AML-193 (cell line): ENCODE measurements at places on chromosomes 7 and 10.
A peak's percentile ranks its signal among the peaks of the same experiment; 100 is the strongest.

DNA sequence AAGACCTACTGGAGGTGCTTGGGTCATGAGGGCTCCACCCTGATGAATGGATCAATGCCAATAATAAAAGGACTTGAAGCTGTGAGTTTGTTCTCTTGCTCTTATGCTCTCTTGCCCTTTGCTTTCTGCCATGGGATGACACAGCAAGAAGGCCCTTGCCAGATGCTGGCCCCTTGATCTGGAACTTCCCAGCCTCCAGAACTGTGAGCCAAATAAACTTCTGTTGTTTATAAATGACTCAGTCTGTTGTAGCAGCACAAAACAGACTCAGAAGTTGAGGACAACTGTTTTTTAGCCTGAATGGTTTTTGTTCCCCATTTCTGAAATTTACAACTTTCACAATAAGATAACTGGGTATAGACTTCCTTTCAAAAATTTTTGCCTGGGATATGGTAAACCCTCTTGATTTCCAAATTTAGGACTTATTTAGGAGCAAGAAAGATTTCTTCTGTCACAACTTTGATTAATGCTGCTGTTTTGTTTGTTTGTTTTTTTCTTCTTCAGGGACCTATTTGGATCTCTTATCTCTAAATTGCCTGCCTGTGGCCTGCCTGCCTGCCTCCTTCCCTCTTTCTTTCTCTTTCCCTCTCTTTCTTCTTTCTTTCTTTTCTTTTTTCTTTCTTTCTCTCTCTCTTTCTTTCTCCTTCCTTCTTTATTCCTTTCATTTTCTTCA, 12.1 kb downstream of the ENTPD1 start:
- peak; percentile 68 for DNase-seq

DNA sequence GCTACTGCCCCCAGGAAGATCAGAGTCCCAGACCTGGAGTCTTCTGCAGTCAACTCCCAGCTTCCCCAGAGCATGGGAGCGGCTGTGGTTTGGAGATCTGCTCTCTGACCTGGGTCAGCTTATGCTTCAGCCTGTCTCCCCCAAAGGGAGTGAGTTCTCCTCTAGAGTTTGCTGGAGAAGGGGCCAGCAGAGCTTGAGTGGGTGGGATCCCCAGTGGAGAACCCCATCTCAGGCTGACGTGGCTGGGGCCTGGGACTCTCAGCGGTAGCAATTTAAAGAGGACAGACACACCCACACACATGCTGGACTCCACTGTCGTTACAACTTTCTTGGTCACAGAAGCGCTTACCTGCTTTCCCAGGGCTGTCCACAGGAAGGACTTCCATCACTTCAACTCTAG, 6.3 kb downstream of the UNC5B start:
- no peak for DNase-seq

- DNase-seq, result peak; percentile 28
These were observed at the start of gene FGL2 for GRCh38 chr7:77199013-77199966. Gene FGL2 (minus strand): TSS chr7:77199819. CDS start chr7:77199793, 26 bp downstream.

DNA sequence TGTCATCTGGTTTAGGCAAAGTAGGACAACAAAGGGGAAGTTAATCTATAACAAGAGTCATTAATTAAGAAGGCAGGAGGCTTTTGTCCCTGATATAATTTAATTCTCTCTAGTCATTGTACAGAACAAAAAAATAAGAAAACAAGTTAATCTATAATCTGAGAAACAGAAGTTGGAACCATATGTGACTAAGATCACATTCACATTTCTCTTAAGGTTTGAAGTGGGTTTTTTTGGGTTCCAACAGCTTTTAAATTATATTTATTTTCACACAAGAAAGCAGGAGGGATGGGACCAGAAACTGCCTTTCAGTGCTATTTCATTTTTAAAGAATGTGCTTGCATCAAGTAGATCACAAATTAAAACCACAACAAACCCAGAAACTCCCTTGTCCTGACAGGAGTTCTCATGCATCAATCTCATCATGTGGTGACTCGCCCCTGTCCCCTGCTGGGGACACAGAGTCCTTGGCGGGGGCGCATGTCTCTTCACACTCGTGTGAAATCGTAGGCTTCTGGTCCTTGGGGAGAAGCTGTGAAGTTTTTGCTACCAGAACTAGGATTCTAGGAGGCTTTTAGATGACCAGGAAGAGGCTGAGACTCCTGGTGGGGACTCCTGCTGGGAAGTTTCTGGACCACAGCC, 10.1 kb upstream of the OPN4 start:
- DNase-seq, result no peak

DNA sequence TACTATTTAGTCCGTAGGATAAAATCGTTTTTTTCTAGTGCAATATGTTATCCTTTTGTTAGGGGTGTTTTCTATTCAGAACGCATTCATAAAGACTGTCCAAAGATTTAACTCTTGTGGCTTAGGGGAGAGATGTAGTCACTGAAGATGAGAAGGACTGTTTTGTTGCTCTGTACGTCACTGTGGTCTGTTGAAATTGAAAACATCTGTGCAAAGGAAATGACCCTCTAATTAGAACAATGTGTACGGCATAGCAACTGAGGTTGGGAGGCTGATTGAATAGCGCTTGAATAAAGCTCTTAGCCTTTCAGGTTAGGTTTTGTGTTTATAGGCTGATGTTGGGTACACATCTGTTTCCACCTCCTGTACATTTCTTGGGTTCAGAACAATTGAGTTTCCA, 453.4 kb upstream of the AKR1E2 start:
- DNase-seq, result no peak

- DNase-seq, result no peak
These were observed 78.1 kb downstream of the FZD1 start for GRCh38 chr7:91342346-91342745.

GRCh38 chr7:158494643-158495042, 93.0 kb downstream of the PTPRN2 start:
- no peak for DNase-seq

DNA sequence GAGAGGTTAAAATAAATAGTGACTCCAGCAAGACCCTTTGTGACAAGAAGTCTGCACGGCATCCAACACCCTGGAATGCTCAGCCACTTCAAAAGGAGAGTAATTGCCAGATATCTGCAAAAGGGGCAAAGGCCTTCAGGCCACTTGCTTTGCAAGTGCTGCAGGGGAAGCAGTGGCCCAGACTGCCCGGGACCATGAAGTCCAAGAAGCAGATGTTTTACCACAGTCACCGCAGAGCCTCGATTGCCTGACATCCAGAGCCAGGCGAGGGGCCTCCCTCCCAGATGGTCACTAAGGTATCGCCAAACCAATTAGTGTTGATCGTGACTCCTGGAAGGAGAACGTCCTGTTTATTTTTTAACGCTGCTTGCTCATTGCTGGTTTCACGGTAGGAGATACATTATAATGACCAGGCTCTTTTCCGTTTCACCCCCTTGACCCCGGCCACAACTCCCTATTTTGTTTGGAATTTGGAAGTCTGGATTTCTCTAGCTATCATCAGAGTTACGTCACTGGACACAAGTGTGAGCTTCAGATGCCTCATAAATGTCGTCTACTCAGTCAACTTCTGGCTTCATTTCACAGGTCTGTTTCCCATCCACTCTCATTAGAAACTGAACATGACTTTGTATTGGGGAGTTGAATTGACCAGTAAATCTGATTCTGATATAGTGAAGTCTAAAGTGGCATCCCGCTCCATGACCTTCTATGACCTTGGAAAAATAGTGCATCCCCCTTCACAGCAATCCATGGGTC, 276.2 kb downstream of the WDR11 start:
- no peak for DNase-seq

DNA sequence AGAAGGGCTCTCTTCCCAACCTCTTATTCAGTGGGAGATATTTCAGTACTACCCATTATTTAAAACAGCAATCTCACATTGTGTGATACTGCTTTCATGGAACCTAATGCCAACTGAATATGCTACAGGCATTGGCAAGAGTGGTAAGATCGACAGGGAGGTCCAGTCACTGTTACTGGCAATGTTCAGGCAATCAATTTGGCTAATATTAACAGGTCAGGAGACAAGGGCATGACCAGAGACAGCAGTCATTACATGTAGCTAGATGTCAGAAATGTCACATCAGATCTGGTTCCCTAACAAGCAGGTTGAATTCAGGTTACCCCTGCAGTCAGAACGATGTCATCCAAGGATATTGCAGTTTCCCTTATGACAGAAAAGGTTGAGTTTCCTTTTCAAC, 129.4 kb downstream of the ARHGAP12 start:
- no peak for DNase-seq

- DNase-seq, result no peak
These were observed 80.0 kb downstream of the DAGLB start for GRCh38 chr7:6367701-6368211.

GRCh38 chr10:68196701-68197100, 35.2 kb downstream of the ATOH7 start:
- DNase-seq, result no peak

GRCh38 chr7:115135769-115136410, 214.0 kb downstream of the MDFIC start:
- DNase-seq, result no peak

- peak; percentile 90 for DNase-seq
These were observed 8.5 kb upstream of the C10orf105 start for GRCh38 chr10:71727738-71728737.

DNA sequence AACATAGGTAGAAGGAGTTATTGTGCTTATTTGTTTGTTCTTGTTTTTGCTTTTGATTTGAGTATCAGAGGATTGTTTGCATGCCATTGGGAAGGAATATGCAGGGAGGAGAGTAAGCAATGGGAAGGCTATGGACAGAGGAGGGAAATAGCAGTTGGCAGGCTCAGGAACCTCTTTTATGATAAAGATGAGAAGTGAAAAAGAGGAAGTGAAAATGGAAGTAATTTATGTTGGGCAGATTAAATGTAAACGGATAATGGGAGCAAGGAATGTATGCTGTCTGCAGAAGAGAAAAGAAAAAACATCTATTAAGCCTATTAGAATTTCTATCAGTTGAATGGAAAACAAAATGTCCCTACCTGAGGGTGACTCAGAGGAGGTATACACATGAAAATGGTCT, 90.1 kb upstream of the NPSR1 start:
- no peak for DNase-seq

DNA sequence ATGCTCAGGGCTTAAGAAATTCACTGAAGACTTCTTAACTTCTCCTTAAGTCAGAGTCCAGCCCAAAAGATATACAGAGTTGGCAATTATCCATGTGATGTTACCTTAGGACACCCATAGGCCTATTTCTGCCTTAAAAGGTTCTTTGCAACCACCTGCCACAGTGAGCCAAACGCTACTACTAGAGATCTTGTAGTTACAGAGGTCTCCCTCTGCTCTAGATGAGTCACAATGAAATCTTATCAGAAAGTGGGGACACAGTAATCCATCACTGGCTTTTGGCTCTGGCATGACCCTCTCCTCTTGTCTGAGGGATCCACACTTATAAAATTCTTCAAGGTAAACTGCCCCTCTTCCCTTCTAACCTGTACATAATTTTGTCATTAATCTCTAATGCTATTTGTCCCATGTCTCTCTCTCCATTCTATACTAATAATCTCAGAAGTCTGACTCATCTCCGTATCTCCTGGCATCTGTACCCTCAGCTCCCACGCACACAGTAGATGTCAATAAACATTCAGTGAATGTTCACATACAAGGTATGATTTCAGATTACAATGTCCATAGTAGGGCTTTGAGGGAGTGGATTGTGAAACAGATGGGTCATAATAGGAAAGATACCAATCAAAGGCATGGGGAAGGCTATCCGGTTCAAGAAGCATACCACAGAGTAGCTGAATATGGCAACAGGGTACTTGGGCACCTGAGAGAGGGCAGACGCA, 112.1 kb downstream of the SGMS1 start:
- DNase-seq, result no peak

DNA sequence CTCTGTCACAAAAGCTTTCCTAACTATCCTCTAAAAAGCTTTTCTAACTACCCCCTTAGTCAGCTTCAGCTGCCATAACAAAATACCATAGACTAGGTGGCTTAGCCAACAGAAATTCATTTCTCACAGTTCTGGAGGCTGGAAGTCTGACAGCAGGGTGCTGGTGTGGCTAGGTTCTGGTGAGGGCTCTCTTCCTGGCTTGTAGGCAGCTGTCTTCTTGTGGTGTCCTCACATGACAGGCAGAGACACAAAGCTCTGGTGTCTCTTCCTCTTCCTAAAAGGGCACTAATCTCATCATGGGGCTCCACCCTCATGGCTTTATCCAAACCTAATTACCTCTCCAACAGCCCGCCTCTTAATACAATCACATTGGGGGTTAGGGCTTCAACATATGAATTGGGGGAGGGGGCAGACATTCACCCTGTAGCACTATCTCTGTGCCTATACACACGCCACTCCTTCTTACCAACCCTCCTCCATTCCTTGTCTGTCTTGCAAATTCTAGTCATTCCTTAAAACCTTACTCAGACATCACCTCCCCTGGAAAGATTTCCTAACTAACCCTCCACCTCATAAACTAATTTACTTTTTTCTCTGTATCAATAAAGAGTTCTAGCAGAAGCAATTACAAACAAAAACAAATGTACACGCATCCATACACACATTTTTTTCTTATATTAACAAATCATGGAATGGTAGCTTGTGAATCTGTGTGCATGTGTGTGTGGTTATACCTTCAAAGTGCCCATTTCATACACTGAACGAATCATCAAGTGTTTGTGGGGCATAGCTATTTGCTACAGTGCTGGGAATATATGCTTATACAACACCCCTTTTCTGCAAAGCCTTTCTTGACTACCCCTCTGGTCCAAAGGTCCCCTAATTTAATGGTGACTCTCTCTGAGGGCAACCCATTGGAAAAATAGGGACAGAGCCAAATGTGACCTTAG, 26.4 kb downstream of the RHOBTB1 start:
- DNase-seq, result no peak

- DNase-seq, result peak; percentile 17
These were observed 95.5 kb downstream of the CUL2 start for GRCh38 chr10:34994565-34995142.

- peak; percentile 74 for DNase-seq
These were observed 324.0 kb downstream of the PTEN start for GRCh38 chr10:88187472-88187871.

- DNase-seq, result no peak
These were observed 73.8 kb downstream of the GOLGA7B start for GRCh38 chr10:97923476-97923875.

- DNase-seq, result no peak
These were observed 410.4 kb upstream of the AUTS2 start for GRCh38 chr7:69187824-69188333.

DNA sequence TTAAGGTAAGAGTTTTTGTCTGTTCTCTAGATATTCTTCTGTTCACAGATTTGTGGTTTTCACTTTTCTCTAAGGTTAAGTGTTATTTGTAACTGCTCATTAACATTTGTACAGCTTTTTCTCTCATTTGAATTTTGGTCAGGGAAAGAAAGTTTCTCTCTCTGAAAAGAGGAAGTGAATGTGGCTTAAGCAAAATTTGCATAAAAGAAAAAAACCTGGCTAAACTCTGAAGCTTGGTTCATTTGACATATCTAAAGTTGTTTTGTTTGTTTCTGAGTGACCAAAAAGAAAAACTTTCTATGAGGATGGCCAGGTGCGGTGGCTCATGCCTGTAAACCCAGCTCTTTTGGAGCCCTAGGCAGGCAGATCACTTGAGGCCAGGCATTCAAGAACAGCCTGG, 22.0 kb upstream of the SLC26A4 start:
- DNase-seq, result peak; percentile 35
